ENCODE measurements at places on chromosomes 12 and 14.

DNA sequence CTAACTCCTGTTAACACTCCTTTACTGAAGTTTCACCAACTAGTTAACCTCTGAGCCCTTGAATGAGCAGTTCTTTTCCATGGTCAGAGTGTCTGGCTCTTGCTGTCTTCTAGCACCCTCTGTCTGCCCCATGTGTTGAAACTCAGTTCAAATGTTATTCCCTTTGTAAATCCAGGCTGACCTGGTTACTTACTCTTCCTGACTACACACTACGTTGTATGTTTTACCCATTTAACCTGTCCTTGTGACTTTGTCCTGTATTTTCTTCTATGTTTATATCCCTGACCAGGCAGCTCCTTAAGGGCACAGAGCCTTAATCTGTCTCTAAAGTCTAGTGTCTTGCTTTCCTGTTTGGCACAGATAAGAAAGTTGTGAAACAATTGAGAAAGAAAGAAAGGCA is 389.0 kb upstream of the RPL10L start:
- no peak for DNase-seq

DNA sequence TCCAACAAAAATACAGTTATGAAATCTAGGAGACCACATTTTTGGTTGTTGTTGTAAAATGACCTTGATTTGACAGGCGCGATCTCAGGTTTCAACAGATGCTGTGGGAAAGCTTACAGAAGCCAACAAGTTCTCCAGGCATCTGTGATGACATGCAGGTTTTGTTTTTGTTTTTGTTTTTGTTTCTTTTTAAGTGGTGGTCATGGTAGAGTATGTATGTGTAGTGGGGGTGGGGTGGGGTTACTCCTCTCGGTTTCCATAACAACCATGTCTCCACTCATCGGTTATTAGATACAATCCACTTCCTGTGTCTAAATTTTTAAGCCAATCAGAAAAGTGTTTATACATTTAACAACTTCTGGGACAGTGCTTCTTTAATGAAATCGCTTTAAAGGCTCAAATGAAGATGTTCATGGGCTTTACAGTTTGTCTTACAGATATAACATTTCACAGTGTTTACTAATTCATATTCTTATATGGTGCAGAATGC is 199.9 kb upstream of the FOXN3 start:
- no peak for DNase-seq

DNA sequence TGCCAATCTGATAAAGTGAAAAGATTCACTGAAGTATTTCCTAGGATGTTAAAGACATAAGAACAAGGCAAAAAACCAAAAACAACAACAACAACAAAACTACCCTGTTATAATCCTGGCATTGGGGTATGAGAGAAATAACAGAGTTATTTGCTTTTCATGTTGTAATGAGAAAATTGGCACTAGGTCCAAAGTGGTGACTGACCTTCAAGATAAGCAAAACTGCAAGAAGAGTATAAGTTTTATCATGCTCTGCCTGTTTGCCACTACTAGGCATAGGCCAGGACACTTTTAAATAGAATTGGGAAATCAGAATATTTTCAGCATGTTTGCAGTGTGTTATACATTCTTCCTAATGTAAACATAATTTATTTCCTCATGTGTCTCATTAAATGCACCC is 140.1 kb upstream of the CPM start:
- DNase-seq, result no peak

DNA sequence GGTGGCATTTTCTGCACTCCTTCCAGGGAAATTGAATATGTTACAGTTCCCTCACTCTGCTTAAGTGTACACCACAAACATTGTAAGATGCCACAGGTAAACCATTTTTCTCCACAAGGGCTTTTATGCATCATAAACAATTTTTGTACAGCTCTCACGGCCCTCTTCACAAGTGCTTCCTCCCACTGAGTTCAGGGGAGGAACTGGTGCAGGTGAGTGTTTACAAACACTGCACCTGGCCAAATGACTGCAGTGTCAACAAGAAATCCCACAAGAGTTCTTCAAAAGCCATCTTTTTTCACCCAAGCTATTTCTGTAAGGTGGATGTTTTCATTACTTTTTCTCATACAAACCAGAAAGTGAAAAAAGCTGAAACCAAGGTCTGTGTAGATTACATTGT is 973.2 kb downstream of the AACS start:
- DNase-seq, result no peak

GRCh38 chr12:111435661-111436201 is 30.0 kb downstream of the SH2B3 start:
- no peak for DNase-seq

DNA sequence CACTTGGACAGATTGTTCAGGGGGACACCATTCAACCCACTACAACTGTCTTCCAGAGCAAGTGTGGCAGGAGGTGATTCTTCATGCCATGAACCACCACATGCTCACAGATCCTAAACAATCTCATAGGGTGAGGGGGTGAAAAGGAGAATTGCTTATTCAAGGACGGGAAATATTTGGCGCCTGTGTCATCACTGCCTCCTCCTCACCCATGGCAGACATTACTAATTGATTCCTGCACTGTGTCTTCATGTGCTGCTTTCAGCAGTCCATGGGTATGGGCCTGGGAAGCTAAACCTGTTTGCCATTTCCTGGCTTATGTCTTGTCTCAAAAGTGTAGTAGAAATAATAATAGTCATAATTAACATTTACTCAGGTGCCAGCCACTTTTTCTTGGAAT is 31.3 kb downstream of the MMAB start:
- no peak for DNase-seq
